ENCODE measurements at places on chromosomes 5 and 9. TPM values are rescaled to one million over a fixed set of nuclear protein-coding genes. Genes with fewer than 3 reads are reported as not detected.

The CCDC192 gene
- total RNA-seq, result not detected

The GARIN3 gene
- total RNA-seq, result not detected

The SLC6A18 gene
- total RNA-seq, result not detected

The EDIL3 gene
- 14.1 TPM for total RNA-seq

The TEX48 gene
- total RNA-seq, result not detected

The PIK3R1 gene
- total RNA-seq, result 33.4 TPM

The NUDT12 gene
- total RNA-seq, result 11.0 TPM

The NR5A1 gene
- total RNA-seq, result not detected

The SH2D3C gene
- 15.1 TPM for total RNA-seq

The SH3RF2 gene
- 3.7 TPM for total RNA-seq

The CNTFR gene
- total RNA-seq, result 3.1 TPM

The SPATA31C1 gene
- total RNA-seq, result not detected

The SPINK4 gene
- not detected for total RNA-seq

The GNAQ gene
- 16.2 TPM for total RNA-seq

The BAAT gene
- total RNA-seq, result 0.52 TPM

The TSLP gene
- under 0.01 TPM for total RNA-seq

The CD180 gene
- total RNA-seq, result 1.0 TPM

The CDH9 gene
- not detected for total RNA-seq

The IFNA13 gene
- 0.52 TPM for total RNA-seq

The SUSD3 gene
- 2.6 TPM for total RNA-seq

The ADAMTS12 gene
- 19.3 TPM for total RNA-seq

The ZNG1F gene
- total RNA-seq, result 4.2 TPM

The IRX4 gene
- under 0.01 TPM for total RNA-seq

The CAMK2A gene
- total RNA-seq, result 45.9 TPM

The ACOT12 gene
- 0.52 TPM for total RNA-seq
